ENCODE measurements at places on chromosomes 12 and 14.

GRCh38 chr14:65949711-65950516 lies 536.3 kb upstream of the CCDC196 start:
- no peak for DNase-seq

DNA sequence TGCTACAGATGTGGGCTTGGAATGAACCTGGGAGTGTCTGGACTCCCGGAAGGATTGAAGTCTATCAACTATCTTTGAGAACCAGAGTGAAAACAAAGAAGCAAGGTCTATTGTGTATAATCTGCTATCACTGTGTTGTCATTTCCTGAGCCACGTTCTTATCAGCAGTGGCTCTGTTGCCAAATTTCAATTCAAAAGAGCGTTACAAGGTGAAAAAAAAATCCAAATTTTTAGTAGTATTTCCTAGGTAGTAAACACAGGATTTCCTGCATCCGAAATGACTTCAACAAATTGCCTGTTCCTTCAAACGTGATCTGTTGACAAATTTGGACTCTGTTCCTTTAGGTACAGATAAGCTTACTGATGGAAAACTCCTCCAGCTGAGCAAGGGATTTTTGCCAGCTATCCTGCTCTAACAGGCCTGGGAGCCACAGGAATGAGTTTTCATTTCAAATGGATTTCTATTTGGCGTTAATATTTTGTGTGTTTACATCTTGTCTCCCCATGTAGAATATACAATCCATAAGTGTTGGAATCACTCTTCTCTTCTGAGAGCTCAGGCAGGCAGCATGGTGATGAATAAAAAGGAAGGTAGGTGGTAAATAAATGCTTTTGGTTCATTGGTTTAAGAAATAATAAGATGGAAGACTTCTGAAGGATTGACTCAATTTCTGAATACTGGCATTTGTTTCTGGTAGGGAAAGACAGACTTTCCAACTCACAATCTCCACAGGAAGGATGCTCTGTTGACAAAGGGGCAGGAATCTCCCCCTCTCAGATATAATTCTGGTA lies 58.5 kb downstream of the GPR135 start:
- DNase-seq: no peak

DNA sequence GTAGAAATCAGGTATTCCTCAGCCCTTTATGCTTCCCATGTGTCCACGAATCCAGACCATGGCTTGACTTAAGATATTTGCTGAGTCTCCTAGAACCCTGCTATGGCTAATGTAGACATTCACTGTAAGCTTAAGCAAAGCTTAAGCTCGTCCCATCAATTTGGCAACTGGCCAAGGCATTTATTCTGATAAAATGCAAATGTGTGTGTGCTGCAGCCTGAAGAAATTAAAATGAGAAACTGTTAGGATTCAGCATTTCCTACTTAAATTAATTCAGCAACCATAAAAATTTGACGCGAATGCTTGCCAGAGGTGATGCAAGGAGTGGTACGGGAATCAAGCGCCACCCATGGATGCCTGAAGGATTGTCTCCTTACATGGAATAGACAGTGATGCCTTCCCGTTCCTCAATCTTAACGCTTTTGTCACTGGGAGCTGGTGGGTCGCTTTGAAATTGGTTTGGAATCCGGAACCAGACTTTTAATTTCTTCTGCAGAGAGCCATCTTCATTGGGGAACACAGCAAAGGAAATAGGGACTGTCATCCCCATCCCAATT lies 13.2 kb downstream of the HEBP1 start:
- no peak for DNase-seq

DNA sequence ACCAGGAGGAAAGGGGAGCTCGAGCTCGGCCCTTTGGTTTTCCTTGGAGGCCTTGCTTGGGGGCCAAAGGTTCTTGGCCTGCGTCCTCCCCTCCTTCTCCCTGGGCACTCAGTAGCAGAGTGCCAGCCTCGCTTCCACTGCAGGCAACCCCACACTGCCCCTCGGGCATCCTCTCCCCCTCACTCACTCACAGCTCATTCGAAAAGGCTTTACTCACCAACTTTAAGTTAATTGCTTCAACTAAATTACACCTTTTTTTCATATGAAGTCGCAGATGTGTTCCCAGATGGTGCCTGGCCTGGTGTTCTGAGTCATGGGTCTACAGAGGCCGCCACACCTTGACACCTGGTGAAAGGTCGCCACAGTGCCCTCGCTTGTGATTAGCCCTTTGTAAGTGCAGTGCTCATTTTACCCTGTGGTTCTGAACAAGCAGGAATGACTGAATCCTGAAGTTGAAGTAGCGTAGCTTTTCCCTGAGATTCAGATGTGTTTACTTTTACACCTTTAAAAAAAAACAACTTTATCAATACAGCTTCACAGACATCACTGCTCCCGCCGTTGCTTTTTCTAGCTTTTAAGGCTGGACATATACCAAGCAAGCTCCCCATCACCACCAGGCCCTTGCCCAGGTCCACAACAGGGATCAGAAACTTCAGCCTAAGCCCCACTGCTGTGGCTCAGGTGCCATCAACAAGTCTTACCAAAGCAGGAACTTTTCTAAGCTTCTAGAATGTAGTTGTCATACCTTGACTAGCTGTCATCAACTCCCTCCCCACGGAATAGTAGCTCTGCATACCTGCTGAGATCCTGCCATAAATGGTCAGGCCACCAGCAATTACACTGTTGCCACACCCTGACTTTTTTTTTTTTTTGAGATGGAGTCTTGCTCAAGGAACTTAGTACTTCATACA lies 20.3 kb upstream of the ADIPOR2 start:
- DNase-seq: no peak

- DNase-seq: no peak
Observed at GRCh38 chr14:58824796-58825195, 187.0 kb downstream of the DACT1 start.

- no peak for DNase-seq
Observed at GRCh38 chr12:32264961-32265360, 134.4 kb upstream of the FGD4 start.
